ENCODE measurements at places on chromosomes 2 and 18.

DNA sequence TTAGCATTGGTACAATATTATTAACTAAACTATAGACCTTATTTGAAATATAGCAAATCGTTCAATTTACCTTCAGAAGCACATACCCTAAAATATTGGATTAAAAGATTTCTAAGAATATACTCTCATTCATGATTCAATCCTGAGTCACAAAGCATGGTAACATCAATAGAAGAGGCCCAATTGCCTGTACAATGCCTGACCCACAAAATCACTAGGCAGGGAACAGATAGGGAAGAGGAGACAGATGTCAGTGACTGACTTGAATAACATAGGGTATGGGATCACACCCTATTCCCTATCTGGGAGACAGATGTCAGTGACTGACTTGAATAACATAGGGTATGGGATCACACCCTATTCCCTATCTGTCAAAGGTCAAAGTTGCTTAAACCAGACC lies 611.6 kb upstream of the VRK2 start:
- no peak for DNase-seq

GRCh38 chr2:152031747-152032306 lies 67.0 kb downstream of the CACNB4 start:
- DNase-seq = no peak

DNA sequence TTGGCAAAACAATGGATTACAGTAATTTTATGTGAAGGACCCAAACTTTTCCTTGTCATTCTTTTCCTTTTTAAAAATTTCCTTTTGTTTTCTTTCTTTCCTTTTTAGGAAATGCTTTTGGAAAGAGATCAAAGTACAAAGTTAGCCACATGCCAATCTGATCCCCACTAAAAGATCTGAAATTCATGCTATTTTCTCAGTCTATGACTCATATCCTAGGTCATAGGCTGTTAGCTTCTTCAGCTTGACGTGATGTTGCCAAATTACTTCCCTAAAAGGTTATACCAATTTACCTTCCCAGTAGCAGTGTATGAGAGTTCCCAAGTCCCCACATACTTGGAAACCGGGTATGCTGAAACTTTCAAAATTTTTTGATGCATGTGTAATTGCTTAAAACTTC lies 355.3 kb downstream of the INSIG2 start:
- DNase-seq = no peak

DNA sequence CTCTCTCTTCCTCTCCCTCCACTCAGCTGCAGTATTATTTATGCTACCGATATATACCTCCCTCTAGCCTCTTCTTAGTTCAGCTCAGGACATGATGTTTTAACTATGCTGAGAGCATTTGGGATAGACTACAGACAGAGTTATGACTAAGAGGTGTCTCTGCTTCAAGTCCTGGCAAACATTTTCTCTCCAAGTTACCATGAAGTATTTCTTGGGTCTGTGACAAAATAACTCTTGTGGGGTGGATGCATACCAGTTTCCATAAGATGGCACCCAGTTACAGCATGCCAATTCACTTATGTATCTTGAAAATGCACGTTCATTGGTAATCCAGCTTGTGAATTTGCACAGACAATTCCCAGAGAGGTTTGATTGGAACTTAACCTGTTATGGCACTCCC lies 737.6 kb downstream of the SLC4A3 start:
- no peak for DNase-seq

GRCh38 chr18:24499814-24500213 lies 39.4 kb downstream of the HRH4 start:
- no peak for DNase-seq

DNA sequence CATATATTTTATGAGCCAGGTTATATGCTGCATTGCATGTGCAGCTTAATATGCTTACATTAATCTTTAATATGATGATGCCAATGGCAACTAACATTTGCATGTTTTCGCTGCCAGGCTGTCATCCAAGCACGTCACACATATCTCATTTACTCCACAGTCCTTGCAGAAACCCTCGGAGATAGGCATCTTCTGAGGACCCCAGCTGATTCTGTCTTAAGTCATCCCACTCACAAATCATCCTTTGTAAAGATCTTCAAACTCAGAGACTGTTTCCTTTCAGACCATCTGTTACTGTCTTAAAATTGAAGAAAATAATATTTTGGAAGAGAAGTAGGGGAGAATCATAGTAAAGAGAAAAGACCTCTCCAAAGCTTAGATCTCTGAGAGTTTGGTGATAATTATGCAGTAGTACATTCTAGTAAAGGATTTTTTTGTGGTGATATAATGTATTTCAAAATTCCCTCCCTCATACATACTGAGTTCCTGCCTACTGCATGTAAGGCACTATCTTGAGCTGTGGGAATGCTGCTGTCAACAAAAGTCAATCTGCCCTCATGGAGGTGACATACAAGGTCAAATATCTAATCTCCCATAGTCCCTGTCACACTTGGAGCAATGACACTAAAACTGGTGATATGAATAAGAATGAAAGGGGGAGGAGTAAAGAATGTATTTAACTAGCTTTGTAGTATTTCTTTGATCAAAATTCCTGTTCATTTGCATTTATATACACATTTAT lies 11.0 kb downstream of the ITGA4 start:
- DNase-seq = no peak

DNA sequence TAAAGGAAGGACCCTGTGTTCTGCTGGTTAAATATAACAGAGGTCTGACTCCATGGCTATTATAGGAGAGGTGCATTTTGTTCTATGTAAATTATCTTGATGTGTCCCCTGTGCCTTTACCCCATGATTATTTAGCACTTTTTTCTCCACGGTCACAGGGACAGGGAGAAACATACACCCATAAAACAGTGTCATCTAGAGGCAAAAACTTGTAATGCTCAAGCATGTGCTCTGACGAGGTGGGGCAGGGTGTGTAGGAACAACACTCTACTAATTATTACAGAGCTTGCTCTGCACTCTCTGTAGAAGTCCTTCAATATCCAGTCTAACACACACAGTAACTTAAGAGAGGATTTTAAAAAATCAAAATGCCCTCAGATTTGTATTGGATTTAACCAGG lies 187.9 kb downstream of the NEDD4L start:
- DNase-seq = no peak

DNA sequence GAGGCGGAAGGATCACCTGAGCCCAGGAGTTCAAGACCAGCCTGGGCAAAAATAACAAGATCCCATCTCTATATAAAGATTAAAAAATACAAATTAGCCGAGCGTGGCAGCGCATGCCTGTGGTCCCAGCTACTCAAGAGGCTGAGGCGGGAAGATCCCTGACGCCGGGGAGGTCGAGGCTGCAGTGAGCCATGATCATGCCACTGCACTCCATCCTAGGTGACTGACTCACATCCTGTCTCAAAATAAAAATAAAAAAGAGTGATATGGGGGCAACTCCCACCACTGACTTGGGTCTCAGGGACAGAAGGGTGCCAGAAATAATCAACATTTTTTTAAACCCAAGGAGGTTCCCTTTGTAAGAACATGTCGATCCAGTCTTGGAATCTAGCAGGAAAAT lies 37.6 kb downstream of the ZNF516 start:
- DNase-seq = no peak

DNA sequence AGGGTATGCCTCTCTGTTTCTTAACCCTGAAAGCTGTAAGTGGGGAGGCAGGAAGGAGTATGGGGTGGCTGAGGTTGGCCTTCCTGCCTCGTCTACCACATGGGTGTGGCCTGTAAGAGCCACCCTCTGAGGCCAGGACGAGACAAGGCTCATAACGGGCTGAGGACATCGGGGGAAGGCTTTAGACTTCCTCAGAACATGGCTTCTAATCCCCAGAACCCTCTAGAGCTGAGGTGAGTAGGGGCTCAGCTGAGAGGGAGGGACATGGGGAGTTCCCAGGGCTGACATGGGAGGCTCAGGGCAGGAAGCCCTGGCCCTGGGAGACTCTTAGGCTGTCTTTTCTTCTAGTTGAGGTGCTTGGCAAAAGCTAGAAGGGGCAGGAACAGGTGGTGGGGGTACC lies 36.7 kb downstream of the EMX1 start:
- no peak for DNase-seq

- no peak for DNase-seq
Measured at GRCh38 chr18:77700051-77700450, 450.4 kb downstream of the GALR1 start.

DNA sequence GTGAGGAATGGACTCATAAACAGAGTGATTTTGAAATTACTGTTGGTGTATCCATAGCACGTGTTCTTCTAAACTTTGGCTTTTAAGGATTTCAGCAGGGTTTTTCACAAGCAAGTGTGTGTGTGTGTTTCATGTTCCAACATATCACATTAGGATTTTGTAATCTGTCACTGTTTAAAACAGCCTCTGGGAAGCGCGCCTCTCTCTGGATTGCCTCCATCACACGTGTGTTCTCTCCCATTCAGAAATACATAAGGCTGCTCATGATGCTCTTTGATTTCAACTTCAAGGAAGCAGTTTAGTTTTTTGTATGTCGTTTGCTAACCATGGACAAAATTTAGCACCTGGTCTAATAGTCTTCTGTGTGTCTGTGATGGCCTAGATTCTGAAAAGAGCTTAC lies 370.4 kb downstream of the MTX2 start:
- DNase-seq = no peak

DNA sequence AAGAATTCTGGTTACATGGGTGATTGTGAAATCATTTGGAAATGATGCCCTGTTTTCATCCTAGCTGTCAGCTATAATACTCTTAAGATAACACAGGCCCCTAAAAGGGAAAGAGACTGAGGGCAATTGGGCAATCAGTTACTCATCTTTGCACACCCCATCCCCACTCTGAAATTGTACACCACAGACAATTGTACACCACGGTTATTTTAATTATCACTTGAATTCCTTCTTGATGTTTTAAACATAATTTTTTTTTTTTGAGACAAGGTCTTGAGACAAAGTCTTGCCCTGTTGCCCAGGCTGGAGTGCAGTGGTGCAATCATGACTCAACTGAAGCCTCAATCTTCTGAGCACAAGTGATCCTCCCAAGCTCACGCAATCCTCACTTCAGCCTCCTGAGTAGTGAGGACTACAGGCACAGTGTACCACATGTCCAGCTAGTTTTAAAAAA lies 862.4 kb upstream of the ACVR2A start:
- DNase-seq = no peak

DNA sequence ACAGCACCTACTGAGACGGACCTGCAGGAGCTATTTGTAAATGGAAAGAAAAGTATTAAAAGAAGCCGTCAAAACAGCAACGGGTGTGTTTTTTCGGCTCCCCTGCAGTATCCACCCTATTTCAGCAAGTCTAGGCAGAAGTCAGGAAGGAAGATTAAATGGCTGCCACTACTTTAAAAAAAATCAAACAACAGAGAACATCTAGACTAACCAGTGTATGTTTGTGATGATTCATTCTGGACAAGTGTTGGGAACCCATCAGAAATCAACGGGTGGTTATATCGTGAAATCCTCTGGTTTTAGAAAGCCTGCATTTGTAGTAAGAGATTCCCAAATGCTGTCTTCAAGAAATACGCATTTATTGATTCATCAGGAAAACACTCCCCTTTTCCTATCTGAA lies 9.0 kb downstream of the PMAIP1 start:
- DNase-seq = no peak

DNA sequence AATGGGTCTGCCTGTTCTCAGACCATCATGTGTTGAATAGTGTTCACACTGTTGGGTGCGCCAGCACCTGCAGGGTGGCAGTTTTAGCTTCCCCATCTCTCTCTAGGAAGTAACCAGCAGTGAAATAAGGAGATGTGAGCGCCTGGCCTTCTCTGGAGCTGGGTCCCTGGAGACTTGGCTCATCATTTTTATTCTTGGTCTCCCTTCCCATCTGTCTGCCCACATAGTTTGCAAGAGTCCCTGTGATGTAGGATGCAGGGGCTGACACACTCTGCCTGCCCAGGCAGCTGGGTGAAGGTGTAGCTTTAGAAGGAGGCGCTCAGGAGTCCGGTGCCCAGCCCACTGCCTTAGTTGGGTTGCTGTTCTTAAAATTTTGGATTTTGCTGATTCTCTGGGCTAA lies 172.2 kb downstream of the LDLRAD4 start:
- DNase-seq = no peak

DNA sequence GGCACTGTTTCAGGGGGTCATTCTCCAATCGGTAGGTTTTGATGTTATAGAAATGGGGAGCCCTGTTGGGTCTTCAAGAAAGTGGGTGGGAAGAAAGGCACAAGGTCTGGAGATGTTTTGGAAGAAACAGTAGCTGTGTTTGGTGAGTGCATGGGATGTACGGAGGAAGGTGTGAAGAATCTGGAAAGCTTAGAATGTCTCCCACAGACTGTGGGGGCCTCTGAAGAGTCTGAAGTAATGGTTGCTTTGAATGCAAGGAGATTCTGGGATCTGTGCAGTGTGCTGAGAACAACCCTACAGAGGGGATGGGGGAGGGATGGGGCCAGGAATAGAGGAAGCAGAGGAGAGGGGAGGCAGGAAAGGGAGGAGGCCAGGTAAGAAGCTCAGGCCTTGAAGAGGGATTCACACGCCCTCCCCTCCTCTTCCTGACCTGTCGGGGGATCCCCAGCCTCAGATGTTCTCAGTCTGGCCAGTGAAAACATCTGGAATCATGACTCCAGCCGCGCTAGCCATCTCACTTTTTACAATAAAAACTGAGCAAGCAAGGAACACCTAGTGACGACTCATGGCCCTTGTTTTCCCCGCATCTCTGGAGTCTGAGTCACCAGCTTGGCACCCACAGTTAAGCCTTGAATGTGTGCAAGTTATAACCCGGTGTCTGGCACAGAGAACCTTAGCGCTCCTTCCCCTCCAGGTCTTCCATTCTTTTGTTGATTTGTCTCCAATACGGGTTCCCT lies 74.2 kb downstream of the SH3BP4 start:
- DNase-seq = peak; percentile 71

DNA sequence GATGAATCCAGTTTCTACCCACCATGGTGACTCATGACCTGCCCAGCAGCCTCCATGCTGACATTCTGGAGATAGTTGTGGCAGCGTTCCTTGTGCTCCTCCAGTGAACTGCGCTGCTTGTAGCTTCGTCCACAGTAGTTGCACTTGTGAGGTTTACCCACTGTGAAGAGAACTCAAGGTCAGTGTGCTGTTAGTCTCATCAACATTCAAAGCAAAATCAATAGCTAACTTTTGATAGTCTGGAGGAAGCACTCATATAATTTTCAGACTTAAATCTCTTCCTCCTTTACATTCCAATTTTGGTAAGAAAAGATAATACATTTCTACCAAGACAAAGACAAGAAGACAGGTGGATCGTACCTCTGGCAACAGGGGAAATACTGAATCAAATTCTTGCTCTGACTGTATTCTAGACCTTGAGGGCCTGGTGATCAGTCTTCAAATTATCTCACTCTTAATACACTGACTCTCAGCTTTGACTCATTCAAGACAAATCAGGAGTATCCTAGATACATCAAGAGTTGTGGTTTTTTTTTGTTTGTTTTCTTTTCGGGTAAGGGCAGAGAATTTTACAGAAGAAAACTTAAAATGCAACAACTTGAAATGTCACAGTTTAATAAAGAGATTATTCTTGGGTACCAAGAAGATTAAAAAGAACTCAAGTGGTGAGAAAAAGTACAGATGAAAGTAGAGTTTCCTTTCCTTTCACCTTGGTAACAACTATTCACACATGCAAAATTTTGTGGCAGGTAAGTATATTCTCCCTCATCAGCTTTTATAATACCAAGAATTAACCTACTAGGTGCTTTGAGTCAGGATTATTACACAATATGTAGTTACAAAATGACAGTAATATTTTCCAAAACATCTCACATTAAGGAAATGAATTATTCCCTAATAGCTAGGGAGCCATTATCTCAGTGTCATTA lies 129.2 kb downstream of the IKZF2 start:
- no peak for DNase-seq

GRCh38 chr2:62306751-62307468 lies 111.0 kb downstream of the B3GNT2 start:
- DNase-seq = peak; percentile 48

GRCh38 chr2:237152361-237152760 lies 66.7 kb downstream of the COPS8 start:
- no peak for DNase-seq

- no peak for DNase-seq
Measured at GRCh38 chr18:62857263-62857976, 142.1 kb downstream of the PHLPP1 start.
